Activated naive CD4-positive, alpha-beta T cell treated with anti-CD3 and anti-CD28 coated beads for 36 hours (primary cell): ENCODE measurements at places on chromosomes 12 and 14. TPM values are rescaled to one million over a fixed set of nuclear protein-coding genes. Genes with fewer than 3 reads are reported as not detected.

DNA sequence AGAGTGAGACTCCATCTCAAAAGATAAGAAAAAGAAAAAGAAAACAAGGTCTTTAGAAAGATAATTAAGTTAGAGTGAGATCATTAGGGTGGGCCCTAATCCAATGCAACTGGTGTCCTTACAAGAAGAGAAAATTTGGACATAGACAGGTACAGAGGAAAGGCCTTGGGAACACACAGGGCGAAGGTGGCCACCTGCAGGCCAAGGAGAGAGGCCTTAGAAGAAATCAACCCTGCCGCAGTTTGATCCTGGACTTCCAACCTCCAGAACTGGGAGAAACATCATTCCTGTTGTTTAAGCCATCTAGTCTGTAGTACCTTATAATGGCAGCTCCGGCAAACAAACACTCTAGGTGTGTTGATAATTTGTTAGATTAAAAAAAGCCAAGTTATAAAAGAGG lies 491.9 kb downstream of the MED13L start:
- H3K36me3 ChIP-seq, result no peaks in the 10 kb centered on the region
- H3K4me3 ChIP-seq, result no peak overlapping the region

- no peak for DNase-seq
- peaks cover 15% of the 10 kb centered on the region for H3K36me3 ChIP-seq
- H3K4me3 ChIP-seq, result no peak overlapping the region
- H3K27ac ChIP-seq, result no peak overlapping the region
- H3K4me1 ChIP-seq, result peaks cover 2% of the 10 kb centered on the region
These were observed 21.4 kb downstream of the AREL1 start for GRCh38 chr14:74691456-74691855.

The GLRX5 gene
- total RNA-seq, result 34.2 TPM

GRCh38 chr14:102085948-102086708 lies 716 bp downstream of the HSP90AA1 start:
- H3K27ac ChIP-seq, result peak overlapping the region; percentile 95
- H3K36me3 ChIP-seq, result peaks cover 54% of the 10 kb centered on the region
- H3K4me1 ChIP-seq, result peaks cover 59% of the 10 kb centered on the region
- H3K4me3 ChIP-seq, result peak overlapping the region; percentile 97
- peak; percentile 68 for DNase-seq
- H3K27me3 ChIP-seq, result no peaks in the 10 kb centered on the region

- no peak overlapping the region for H3K4me3 ChIP-seq
- no peaks in the 10 kb centered on the region for H3K27me3 ChIP-seq
- no peak for DNase-seq
- H3K27ac ChIP-seq, result no peak overlapping the region
- no peaks in the 10 kb centered on the region for H3K36me3 ChIP-seq
These were observed 104.0 kb downstream of the STAB2 start for GRCh38 chr12:103691063-103691462.

GRCh38 chr14:49581209-49582112 lies 4.7 kb downstream of the RPS29 start:
- H3K36me3 ChIP-seq, result peaks cover 72% of the 10 kb centered on the region
- peak overlapping the region; percentile 54 for H3K27ac ChIP-seq
- peaks cover 3% of the 10 kb centered on the region for H3K27me3 ChIP-seq
- DNase-seq, result no peak
- H3K4me1 ChIP-seq, result peaks cover 61% of the 10 kb centered on the region
- no peak overlapping the region for H3K4me3 ChIP-seq

- H3K4me3 ChIP-seq, result no peak overlapping the region
- H3K27ac ChIP-seq, result no peak overlapping the region
- H3K36me3 ChIP-seq, result no peaks in the 10 kb centered on the region
- DNase-seq, result no peak
These were observed 69.5 kb downstream of the NKX2-1 start for GRCh38 chr14:36450550-36450949.

DNA sequence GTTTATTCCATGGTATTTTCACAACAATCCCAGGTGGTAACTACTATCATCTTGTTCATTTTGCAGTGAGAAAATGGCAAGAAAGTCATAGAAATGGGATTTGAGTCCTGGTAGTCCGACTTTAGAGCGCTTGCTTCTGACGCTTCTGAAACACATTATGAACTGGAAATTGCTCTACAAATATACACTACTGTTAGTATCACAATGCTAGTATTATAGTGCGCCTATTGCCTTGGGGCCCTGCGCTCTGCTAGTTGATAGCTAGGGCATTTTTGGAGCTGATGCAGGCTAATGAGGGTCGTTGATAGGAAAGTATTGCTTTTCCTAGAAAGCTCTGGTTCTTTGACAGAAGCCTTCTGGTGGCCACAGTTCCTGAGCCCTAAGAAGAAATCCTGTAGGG lies 61.0 kb downstream of the ETV6 start:
- no peak overlapping the region for H3K4me3 ChIP-seq
- H3K36me3 ChIP-seq, result peaks cover 20% of the 10 kb centered on the region
- peaks cover 60% of the 10 kb centered on the region for H3K4me1 ChIP-seq

- peaks cover 14% of the 10 kb centered on the region for H3K27me3 ChIP-seq
- peaks cover 6% of the 10 kb centered on the region for H3K4me1 ChIP-seq
- no peaks in the 10 kb centered on the region for H3K36me3 ChIP-seq
- no peak overlapping the region for H3K27ac ChIP-seq
These were observed 85.1 kb upstream of the WSCD2 start for GRCh38 chr12:108043750-108044533.

- no peaks in the 10 kb centered on the region for H3K27me3 ChIP-seq
- no peak overlapping the region for H3K4me3 ChIP-seq
- H3K36me3 ChIP-seq, result no peaks in the 10 kb centered on the region
- no peak for DNase-seq
These were observed 99.6 kb upstream of the SOX5 start for GRCh38 chr12:24049101-24049500.

DNA sequence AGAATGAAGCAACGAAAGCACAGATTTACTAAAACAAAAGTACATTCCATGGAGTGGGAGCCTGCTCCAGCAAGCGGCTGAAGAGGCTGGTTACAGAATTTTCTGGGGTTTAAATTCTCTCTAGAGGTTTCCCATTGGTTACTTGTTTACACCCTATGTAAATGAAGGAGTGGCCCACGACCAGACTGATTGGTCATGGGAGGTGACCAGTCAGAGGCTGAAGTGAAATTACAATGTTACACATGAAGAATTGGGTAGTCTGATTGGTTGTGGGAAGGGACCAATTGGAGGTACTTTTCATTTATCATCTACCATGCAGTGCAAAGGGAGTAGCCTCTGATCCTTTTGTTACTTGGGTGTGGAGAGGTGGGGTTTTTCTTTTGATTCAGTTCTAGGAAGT lies 36.2 kb upstream of the APPL2 start:
- no peaks in the 10 kb centered on the region for H3K4me1 ChIP-seq
- no peak overlapping the region for H3K27ac ChIP-seq
- no peaks in the 10 kb centered on the region for H3K36me3 ChIP-seq
- H3K4me3 ChIP-seq, result no peak overlapping the region

DNA sequence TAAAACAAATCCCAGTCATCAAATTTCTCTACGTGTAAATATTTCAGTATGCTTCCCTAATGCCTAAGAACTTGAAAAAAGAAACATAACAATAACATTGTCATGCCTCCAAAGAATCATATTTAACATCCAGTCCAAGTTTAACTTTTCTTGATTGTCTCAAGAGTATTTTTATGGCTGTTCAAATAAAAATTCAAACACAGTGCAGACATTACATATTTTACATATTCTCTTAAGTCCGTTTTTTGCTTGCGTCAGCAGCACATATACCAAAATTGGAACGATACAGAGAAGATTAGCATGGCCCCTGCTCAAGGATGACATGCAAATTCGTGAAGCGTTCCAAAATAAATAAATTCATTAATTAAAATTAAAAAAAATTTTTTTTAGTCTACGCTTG lies 23.3 kb upstream of the EEA1 start:
- no peak overlapping the region for H3K4me3 ChIP-seq
- peaks cover 1% of the 10 kb centered on the region for H3K36me3 ChIP-seq
- H3K27ac ChIP-seq, result no peak overlapping the region
- no peaks in the 10 kb centered on the region for H3K27me3 ChIP-seq
- no peak for DNase-seq
- H3K4me1 ChIP-seq, result no peaks in the 10 kb centered on the region

The GPR135 gene
- 0.64 TPM for total RNA-seq
